ENCODE measurements at places on chromosomes 12 and 14. TPM values are rescaled to one million over a fixed set of nuclear protein-coding genes. Genes with fewer than 3 reads are reported as not detected.
A peak's percentile ranks its signal among the peaks of the same experiment; 100 is the strongest.

DNA sequence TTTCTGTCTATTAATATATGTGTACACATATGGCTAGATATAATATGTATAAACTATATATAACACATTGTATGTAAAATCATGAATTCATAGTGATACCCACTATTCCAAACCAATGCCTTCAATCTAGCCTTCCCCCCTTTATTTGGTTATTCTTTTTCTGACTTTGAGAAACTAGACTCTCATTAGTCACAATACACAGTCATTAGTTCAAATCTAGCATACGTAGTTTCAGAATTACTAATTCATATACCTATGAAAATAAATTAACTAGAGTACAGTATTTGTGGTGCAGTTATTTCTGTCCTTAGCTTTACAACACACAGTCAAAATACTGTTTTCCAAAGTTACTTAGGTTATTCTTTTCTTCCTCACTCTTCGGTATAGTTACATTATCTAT, 268.2 kb downstream of the DPF3 start:
- no peak for DNase-seq

GRCh38 chr12:53219956-53220693, 11.9 kb downstream of the RARG start:
- peak; percentile 77 for DNase-seq

- no peak for DNase-seq
Measured at GRCh38 chr14:79473651-79474050, 737.7 kb downstream of the DIO2 start.

DNA sequence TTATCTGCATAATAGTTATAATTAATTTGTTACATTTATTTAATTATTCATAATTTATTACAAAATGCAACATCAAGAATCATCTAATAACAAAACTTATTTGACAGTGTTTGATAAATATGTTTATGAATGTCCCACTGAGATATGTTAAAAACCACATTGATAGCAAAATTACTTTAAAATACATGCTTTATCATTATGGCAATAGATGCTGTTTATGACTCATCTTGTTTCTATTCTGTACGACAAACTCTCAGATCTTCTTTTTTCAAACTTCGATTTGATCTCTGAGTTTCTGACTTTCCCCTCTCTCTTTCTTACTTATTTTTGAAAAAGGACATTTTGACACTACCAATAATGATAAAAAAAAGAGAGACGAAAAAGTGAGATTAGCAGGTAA, 56.8 kb upstream of the LRRK2 start:
- DNase-seq: no peak

- no peak for DNase-seq
Measured at GRCh38 chr12:11746940-11747716, 97.7 kb downstream of the ETV6 start.

DNA sequence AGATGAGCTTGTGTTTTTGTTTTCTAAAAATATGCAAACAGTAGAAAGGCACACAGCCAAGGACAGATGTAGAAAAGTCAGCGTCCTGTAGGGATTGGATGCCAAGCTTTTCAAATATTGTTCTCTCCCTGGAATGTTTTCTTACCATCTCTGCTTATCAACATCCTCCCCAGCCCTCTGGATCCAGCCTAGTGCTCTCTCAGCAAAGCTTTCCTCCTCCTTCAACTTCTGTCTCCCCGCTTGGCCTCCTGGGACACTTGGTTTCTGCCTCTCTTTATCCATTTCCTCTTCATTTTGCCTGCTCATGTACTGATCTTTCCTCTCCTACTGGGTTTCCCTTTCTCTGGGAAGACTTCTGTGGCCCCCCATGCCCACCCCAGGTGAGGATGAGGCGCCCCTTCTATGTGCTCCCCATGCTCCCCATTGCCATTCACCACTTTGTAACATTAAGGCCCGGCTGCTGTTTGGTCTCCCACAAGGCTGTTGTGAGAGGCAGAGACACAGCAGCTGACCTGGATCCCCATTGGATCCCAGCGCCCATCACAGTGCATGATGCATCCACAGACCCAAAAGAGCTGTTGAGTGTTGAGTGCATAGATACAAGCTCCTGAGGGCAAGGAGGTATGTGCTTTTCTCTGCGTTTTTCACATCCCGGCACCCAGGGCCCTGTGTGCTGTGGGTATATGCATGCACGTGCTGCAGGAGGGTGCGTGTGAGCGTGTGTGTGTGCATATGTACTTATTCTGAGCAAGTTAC, 38.2 kb downstream of the EVL start:
- DNase-seq: peak; percentile 71

GRCh38 chr12:81759190-81760051, at the start of gene PPFIA2:
PPFIA2 (minus strand) TSS chr12:81759350.
- DNase-seq: peak; percentile 22

DNA sequence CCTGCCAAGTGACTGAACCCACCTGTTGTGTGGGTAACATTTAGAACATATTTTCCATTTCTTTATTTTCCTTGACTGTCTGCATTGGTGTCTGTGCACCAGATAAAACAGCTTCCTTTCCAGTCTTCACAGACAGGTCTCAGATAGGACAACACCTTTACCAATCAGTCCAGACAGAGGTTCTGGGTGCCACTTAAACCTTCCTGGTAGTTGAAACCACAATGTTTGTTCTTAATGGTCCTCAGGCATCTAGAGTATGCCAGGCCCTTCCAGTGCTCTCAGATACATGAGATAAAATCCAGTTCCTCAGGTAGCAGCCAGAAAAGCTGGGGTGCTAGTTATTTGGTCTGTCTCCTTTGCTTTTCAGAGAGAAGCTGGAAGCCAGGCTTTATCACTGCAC, 7.0 kb upstream of the CLEC2D start:
- DNase-seq: no peak

- DNase-seq: no peak
Measured at GRCh38 chr12:57104292-57104910, 6.8 kb downstream of the STAT6 start.

DNA sequence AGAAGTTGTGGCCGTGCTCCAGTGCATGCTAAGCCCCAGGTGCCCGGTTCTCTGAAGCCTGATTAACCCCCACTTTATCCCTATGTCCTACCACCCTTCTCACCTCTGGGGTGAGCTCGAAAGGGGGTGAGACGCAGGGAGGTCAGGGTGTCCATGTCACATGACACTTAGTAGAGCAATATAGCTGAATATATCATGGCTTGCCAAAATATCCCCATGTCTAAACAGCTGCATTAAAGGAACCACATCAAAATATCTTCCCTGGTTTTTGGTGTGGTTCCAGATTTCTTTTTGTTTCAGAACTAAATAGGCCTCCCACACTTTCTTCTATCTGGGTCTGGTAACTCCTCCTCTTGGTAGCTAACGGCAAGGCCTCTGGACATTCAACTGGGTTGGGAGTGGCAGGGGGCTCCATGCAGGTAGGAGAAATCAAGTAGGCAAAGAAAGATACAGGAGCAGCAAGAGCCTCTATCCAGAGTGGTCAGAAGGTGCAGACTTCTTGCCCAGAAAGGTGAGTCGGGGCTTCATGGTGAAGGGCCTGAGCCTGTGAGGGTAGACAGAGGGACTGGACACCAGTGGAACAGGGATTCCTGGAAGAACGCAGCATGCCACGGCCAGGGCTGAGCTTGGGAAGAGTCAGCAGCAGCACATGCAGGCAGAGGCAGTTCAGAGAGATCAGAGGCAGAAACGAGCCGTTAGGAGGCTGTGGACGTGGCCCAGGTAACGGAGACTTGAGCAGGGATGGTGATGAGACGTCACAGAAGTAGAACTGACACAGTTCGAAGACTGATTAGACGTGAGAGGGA, 202.8 kb upstream of the DIO3 start:
- DNase-seq: no peak

DNA sequence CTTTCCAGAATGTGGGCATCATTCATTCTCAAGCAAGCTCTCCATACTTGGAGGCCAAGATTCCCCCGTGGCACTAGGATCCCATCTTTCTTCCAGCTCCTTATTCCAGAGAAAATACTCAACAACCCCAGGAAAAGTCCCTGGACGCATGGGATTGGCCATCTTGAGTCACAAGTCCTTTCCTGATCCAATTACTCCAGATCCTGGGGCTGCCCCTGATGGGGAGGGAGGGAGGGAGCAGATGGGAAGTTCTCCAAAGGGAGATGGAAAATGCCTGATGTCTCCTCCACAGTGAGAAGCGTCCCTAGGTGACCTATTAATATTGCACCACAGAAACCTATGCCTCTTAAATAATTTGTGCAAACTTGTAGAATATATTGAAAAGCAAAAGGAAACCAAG, 12.4 kb upstream of the KCNK13 start:
- no peak for DNase-seq

- no peak for DNase-seq
Measured at GRCh38 chr12:62259631-62259992, 592 bp upstream of the USP15 start.

DNA sequence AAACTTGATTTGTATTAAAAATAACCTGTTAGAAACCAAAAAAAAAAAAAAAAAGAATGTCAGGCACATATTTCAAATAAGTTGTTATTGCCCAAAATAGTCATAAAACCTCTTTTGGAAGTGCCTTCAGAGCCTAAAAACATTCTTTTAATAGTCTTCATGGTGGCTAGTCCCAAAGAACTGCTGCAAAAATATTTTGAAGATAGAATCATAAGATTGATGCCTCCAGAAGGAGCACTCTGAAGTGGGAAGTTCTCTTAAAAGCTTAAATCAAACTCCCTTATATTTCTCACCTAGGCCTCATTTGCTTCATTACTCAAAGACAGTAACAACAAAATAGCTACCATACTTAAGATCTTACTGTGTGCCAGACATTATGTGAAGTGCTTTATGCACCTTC, 27.2 kb upstream of the NT5DC3 start:
- DNase-seq: peak; percentile 14

DNA sequence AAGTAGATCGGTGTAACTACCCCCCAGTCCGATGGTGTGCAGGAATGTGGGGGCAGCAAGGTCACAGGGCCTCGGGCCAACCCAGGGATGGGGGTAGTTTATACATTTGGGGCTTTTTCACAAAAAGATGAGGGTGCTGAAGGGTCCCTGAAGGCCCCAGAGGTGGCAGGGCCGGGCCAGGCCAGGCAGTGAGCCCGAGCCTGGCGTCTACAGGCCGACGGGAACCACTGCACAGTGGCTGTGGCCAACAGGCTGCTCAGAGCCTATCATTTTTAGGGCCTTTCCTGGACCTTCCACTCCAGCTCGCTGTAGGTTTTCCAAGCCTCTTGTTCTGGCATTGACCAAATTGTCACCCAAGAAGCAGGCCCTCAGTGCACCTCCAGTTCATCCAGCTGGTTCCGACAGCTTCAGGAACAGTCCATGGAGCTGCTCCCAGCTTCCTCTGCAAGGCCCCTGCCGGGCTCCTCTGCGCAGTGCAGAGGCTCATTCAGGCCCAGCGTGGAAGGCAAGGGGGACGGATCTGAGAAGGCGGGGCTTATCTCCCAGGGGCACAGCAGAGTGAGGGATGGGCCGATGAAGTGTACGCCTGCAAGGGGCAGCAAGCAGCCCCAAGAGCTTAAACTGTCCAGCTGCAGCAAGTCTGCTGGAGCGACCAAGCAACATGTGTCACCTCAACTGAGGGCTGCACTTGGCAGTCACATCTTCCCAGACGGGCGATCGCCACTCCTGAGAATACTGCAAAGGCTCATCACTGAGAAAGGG, 13.9 kb downstream of the CDCA4 start:
- no peak for DNase-seq

DNA sequence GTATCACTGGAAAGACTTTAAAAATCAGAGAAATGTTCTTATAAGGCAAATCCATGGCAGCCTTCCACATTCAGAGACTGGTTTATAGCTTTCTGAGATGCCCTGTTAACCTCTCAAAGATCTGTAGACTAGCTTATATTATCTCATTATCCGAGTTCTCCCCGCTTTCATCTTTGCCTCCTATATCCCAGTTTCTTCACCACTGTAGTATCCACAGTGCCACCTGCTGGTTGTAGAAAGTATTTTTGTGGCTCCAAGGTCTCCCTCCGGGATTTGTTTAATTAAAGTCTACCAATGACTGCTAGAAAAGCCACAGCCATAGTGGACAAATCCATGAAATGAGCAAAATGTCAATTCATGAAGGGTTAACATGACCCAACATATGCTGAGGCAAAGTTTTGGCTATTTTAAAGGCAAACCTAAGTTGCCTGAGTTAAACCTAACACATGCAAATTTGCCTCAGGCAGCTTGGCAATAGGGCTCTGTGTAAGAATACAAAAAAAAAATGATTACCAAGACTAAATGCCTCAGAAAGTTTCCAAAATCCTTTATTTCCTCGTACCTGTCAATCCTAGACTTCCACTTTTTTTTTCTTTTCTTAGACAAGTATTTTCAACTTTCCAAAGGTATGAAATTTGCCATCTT, 218.8 kb upstream of the BMP4 start:
- peak; percentile 85 for DNase-seq

DNA sequence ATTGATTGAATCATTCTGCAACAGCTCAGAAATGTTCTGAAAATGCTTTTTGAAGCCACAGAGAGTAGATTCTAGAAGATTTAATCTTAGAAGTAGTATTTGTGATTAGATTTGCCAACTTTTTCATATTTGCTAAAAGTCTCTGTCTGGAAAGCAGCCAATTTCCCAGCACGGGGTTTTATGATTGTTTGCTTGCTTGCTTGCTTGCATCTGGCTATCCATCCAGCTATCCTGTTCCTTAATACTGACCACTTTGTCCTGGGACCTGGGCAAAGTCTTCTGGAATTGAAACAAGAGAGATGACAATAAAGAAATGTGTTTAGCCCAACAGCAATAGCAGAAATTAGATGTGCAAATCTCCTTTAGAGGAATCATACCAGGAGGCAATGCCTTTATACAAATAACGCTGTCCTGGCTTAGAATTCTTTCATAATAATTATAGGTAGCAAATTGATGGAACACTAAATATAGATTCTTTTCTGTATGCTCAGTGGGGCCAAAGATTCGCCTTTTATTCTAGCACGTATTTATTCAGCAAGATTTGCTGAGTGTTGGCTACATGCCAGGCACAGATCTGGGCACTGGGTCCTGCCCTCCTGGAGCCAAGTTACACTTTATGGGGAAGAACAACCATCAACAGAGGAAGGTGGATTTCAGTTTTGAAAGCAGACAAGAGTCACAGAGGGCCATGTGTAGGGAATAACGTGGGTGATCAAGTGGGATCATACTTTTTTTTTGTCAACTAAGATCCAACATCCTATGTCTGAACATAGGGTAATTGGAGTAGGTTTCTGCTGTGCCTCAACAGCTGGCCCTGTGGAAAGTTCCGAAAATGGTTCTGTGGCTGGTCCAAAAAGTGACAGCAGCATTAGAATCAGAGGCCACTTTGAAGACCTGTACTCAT, 25.3 kb downstream of the MYBPC1 start:
- DNase-seq: no peak

Gene RFX4
- not detected for total RNA-seq

Gene TBX5
- total RNA-seq: not detected

Gene KRT82
- not detected for total RNA-seq

Gene KCNH5
- 0.36 TPM for total RNA-seq

All from fibroblast of the aortic adventitia (primary cell).